ENCODE measurements at places on chromosomes 16 and 17.
A peak's percentile ranks its signal among the peaks of the same experiment; 100 is the strongest.

- DNase-seq, result no peak
These were observed 150.6 kb upstream of the ZFHX3 start for GRCh38 chr16:73198481-73198880.

GRCh38 chr16:70523076-70523742, at the start of gene COG4:
Gene COG4, minus strand, starts transcription at chr16:70523554. Its CDS starts 11 bp downstream, at chr16:70523543.
- DNase-seq, result peak; percentile 84

- no peak for DNase-seq
These were observed 20.9 kb downstream of the ENGASE start for GRCh38 chr17:79095345-79096055.

DNA sequence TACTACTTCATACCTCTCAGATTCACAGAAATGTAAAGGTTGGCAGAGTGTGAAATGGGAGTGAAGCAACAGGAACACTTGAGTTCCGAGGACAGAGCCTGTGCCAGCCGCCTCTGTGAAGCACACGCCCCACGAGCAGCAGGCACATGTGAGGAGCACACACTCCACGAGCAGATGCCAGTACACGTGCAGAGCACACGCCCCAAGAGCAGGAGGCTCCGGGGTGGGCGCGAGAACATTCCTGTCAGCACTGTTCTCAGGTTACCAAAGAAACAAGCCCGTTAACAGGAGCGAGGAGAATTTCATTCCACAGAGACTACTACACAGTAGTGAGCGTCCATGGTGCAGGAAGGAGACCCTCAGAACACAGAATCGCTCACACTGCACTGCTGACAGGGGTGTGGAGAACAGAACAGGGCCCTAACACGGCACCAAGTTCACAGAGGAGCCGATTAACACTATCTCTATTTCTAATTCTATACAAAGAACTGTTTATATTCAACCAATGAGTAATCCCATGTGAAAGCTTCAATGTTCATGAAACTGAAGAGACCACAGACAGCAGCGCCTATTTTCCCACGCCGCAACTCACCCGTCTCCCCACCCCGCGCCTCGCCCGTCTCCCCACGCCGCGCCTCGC, 40.1 kb downstream of the KLHDC4 start:
- DNase-seq, result no peak

GRCh38 chr17:4440690-4441686, 7.2 kb downstream of the SPNS3 start:
- no peak for DNase-seq

GRCh38 chr17:46085522-46085921, 86.5 kb downstream of the STH start:
- no peak for DNase-seq

DNA sequence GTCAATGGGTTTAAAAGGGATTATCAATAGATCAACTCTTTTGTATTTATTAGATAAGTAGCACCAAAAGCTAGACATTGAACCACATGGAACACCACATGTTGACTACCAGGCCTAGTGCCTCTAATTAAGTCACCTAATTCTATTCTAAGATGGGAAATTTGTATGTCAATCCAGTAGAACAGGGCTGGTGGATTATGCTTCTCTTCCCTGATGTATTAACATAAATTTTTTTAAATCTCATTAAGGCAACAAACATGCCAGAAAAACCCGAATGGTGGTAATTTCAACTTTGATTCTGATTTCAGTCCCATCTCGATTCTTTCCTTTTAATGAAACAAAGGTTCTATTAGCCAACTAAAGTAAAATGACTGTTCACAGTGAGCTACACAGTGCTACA, 92.6 kb downstream of the KANSL1 start:
- DNase-seq, result no peak

- no peak for DNase-seq
These were observed 4.6 kb upstream of the SPHK1 start for GRCh38 chr17:76379646-76380376.

DNA sequence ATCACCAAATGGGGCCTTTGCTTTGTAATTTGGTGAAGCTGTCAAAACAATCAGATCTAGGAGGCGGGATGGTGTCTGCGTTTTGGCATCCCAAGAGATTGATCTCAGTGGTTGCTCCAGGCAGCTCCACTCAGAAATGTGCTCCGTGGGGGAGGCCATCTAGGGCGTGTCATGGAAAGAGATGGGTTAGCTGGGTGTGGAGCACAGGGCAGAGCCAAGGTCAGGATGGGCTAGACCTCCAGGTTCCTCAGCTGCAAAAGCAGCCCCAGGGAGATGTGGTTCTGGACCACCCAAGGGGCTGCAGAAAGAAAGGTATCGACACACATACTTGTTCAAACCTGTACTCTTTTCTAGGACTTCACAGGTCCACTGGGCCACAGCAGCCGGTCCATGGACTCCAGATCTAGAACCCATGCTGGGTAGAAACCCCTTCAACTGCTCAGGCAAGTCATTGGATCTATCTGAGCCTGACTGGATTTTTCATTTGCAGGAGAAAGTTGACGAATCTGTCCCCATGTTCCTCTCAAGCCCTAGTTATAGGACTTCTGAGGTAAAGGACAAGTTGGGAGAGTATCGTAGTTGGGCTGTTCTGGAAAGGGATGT, 270.2 kb upstream of the RPL38 start:
- no peak for DNase-seq

DNA sequence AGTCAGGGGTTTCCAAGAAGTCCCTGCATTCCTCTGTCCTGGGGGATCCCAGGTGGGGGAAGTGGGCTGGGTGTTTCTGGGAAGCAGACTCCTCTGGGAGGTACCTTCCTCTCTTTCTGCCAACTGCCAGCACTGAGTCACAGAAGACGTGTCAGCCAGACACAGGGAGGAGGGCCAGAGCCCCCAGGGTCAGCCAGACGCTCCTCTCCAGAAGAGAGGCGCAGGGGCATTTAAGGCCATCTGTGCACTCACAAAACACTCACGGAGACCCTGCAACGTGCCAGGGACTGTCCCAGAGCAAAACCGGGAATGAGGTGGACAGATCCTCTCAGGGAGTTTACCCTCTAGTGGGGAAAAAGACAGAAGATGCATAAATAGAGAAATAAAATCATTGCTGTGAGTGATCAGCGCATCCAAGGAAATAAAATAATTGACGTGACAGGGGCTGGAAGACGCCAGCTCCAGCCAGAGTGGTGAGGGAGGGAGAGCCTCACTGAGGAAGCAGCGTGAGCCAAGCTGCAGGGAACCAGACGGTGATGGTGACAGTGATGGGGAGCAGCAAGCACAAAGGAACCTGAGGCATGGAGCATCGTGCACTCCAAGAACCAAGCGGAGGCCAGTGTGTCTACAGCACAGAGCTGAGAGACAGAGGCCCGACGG, 105.4 kb downstream of the ZNF423 start:
- no peak for DNase-seq

DNA sequence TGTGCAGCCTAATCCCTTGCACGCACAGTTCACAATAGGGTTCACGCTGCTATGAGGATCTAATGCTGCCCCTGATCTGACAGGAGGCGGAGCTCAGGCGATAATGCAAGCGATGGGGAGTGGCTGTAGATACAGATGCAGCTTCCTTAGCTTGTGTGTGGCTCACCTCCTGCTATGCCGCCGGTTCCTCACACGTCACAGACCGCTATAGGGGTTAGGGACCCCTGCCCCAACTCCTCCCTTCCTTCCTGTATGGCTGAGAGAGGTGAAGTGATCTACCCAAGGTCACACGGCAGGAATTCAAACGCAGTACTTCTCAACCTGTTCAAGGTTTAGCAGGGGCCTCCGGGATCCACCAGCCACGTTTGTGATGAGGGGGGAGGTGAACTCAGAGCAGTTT, 13.4 kb upstream of the PLLP start:
- DNase-seq, result no peak

All from left lobe of liver (tissue), 2 donors.